Kidney tubule cell (primary cell): ENCODE measurements at places on chromosomes 3 and 15.

GRCh38 chr3:61645148-61645547 is 83.8 kb downstream of the PTPRG start:
- peak; percentile 83 for DNase-seq

GRCh38 chr3:31932990-31933389 is 48.1 kb downstream of the OSBPL10 start:
- DNase-seq, result no peak

DNA sequence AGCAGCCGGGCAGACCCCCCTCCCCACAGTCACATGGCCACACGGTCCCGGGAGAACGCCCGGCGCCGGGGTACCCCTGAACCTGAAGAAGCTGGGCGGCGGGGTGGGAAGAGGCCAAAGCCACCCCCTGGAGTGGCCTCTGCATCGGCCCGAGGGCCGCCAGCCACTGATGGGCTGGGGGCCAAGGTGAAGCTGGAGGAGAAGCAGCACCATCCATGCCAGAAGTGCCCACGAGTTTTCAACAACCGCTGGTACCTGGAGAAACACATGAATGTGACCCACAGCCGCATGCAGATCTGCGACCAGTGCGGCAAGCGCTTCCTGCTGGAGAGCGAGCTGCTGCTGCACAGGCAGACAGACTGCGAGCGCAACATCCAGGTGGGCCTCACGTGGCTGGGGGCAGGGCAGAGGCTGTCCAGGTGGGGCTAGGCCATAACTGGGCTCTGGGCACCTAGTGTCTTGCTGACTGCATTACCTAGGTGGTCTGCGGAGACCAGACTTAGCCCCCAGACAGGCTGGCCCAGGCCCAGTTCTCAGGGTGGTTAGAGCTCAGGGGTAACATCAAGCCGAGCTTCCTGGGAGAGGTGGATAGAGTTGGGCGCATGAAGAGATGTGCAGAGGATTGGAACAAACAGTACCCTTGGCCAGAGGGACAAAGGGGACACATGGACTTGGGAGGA is 6.1 kb downstream of the ZBTB47 start:
- DNase-seq, result no peak

DNA sequence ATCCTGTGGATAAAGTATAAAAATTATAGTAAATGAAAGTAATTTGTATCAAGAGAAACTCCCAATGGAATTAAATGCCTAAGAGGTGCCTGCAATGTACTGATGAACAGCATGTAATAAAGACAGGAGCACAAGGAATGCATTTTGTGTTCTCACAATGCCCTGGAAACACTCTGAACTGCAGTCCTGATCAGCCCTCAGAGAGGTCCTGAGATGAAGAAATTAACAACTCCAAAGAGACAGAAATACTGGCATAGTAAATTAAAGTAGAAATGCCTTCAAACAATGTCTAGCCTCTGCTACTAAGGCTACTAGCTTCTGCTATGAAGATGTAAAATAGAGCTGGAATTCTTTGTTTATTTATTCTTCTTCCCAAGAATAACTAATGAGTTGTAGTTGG is 59.9 kb downstream of the CFAP20DC start:
- DNase-seq, result no peak

GRCh38 chr3:53109190-53109589 is 21.0 kb downstream of the RFT1 start:
- peak; percentile 92 for DNase-seq

GRCh38 chr3:58746758-58747157 is 80.2 kb upstream of the FAM3D start:
- no peak for DNase-seq

DNA sequence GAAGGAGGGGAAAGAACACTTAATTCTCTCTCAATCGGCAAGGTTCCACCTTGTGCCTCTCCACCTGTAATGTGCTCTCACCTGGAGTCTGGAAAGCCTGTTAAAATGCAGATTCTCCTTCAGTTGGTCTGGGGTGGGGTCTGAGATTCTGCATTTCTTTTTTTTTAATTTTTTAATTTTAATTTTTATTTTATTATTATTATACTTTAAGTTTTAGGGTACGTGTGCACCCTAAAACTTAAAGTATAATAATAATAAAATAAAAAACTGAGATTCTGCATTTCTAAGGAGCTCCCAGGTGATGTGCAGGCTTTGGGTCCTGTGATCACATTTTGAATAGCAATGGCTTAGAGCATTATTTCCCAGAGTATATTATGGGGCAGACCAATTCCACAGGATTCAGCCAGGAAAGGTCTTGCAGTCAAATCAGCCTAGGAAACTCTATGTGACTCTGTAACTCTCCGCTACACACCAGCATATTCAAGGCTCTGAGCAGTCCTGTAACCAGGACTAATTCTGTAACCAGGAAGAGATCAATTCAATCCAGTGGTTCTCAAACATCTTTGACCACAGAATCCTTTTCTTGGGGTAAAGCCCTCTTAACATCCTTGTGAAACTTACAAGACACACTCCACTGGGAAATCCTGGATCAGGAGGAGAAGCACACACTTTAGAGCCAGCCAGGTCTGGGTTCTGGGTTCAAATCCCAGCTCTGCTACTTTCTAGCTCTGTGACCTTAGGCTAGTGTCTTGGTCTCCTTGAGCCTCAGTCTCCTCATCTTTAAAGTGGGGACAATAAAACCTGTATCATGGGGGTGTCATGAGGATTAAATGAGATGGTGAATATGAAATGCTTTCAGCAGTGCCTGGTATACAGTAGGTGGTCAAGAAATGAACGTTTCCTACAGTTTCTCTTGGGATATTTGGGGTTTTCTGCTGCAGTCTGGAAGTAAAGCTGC is 62.3 kb upstream of the SEC13 start:
- no peak for DNase-seq

DNA sequence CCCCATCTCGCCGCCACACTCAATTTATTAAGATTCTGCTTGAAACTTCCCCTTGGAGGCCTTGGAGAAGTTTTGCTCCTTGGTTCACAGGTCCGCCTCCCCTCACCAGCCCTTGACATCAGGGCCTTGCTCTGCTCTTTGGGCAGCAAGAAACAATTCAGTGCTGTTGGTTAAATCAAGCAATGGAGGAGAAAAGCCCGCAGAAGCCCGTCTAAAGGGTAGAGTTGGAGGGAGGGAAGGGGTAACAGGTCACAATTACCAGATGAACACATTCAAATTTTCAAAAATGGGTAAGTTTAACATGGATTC is 429 bp downstream of the PARP9 start:
- DNase-seq, result peak; percentile 23

GRCh38 chr3:83807511-83807910 is 1151.3 kb upstream of the CADM2 start:
- DNase-seq, result no peak

DNA sequence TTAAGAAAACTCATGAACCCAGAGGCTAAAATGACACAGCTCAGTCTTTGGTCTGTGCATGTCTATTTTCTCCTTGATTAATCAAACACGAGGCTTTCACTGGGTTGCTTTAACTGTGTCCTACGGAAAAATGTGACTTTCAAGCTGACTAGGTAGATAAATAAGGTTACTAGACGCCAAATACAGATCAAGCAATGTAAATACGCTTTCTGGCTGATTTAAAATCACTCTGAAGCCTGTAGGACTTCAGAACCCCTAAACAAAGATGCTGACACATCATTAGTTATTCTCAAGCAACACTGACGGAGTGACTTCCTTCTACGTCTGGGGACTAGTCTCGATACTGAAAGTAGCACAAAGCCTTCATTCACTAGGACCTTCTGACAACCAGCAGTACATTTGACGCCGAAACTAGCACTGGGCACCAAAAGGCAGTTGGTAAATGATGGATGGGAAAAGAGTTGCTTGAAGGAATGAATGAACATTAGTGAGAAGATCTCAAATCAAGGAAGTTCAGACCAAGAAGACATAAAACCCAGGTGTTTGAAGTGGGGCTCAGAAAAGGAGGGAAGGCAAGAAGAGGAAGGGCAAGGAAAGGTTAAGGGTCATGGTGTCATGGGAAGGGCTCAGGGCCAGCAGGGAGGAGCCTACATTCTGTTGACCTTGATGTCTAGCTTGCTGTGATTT is 67.1 kb upstream of the CDV3 start:
- peak; percentile 7 for DNase-seq
